Cardiac fibroblast (primary cell): ENCODE measurements at places on chromosomes 1 and 21.
A peak's percentile ranks its signal among the peaks of the same experiment; 100 is the strongest.

GRCh38 chr1:111372336-111372965 lies 55.1 kb downstream of the OVGP1 start:
- DNase-seq: no peak

DNA sequence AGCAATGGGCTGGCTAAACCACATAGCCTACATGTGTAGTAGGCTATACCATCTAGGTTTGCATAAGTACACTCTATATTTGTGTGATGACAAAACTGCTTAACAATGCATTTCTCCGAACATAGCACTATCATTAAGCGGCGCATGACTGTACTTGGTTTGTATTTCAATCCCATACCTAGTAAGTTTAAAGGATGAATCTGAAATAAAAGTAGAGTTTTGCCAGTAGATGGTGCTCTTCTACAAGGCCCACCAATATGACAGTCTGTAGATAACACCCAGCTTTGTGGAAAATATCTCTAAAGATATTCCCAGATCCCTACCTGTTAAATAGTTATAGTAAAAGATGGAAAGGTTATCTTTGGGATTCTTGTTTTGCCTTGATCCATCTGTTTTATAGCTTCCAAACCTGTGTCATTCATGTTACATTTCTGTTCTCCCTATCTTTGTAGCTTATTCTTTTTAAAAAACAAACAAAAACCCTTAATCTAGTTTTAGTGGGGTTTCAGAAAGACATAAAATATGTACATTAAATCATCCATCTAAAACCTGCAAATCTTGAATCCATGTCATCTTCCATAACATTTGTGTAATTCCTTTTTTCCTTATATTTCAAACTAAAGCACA lies 33.9 kb upstream of the ASPM start:
- peak; percentile 73 for DNase-seq

DNA sequence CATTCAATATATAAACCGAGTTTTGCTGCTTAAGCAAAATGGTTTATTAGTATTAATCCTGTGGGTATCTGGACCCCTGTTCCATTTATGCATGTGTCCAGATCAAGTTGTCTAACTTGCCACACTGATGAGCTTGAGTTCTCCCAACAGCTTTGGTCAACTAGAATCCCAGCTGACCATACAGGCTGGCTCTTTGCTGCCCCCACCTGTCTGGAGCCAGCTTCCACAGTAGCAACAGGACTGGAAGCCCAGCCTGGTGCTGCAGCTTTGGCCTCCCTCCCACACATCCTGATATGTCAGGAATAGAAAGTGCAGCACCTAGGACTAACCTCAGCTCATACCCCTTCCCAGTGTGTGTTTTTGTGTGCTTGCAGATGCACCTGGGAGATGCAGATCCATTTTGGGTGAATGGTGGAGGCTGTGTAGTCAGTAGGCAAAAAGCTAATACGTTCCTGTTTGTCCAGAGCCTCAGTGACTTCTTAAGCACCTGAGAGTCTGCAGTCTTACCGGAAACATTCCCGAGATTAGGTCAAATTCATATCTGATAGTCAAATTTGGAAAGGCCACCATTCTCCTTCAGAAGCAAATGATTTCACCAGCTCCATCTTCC lies 40.9 kb upstream of the BEND5 start:
- peak; percentile 33 for DNase-seq

DNA sequence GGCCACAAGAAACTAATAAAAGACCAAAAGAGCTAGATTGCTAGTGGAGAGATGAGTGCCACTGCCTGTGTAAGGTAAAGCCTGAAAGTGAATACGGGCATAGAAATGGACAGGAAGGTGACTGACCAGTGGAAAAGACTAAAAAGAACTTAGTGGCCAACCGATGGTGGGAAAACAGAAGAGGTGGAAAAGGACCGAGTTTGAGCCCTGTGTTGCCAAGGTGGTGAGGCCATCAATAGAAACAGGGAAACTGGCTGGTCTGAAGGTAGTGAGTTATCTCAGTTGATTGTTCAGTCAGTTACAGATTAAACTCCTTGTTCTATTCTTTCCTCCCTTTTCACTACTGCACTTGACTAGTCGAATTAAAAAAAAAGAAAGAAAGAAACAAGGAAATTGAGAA lies 2.5 kb downstream of the WDR77 start:
- no peak for DNase-seq

DNA sequence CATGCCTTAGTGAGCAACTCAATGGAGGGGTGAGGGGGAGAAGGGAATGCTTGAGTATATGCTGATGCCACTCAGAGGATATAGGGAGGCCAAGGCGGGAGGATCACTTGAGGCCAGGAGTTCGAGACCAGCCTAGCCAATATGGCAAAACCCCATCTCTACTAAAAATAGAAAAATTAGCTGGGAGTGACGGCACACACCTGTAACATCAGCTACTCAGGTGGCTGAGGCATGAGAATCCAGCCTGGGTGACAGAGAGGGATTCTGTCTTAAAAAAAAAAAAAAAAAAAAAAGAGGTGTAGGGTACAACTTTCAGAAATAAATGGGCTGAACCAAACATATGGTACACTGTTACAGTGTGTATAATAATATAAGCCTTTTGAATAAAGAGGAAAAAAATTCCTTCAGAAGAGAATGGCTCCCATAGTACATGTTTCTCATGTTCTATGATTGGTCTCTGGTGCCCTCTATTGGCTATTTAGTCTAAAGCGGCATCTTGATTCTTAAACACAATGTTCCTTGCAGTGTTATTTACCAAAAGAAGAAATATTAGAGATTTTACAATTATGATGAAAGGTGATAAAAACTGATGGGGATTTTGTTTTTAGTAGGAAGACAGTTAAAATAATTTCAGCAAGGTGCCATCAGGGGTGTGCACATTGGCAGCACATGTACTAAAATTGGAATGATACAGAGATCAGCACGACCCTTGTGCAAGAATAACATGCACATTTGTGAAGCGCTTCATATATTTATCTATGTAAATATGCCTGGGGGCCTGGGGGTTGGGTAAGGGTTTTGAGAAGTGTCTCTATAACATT lies 109.8 kb downstream of the PATJ start:
- DNase-seq: peak; percentile 88

DNA sequence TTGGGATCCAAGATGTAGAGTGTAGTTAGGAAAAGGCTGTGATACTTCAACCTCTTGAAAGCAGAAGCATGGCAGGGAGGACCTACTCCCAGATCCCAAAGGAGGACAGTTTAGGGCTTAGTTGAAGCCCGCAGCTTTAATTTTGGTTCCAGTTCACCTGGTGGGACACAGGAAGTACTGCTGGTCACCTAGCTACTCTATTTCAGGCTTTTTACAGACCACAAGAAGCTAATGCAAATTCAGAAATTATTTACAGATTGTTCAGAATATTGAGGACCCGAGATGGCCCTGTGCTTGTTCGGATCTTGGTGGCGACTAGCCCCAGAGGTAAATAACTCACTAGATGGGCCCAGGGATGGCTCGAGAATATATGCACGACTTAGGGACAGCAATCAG lies 6.4 kb upstream of the SMCP start:
- DNase-seq: no peak

GRCh38 chr1:117627546-117628130 lies 21.8 kb downstream of the TENT5C start:
- no peak for DNase-seq

DNA sequence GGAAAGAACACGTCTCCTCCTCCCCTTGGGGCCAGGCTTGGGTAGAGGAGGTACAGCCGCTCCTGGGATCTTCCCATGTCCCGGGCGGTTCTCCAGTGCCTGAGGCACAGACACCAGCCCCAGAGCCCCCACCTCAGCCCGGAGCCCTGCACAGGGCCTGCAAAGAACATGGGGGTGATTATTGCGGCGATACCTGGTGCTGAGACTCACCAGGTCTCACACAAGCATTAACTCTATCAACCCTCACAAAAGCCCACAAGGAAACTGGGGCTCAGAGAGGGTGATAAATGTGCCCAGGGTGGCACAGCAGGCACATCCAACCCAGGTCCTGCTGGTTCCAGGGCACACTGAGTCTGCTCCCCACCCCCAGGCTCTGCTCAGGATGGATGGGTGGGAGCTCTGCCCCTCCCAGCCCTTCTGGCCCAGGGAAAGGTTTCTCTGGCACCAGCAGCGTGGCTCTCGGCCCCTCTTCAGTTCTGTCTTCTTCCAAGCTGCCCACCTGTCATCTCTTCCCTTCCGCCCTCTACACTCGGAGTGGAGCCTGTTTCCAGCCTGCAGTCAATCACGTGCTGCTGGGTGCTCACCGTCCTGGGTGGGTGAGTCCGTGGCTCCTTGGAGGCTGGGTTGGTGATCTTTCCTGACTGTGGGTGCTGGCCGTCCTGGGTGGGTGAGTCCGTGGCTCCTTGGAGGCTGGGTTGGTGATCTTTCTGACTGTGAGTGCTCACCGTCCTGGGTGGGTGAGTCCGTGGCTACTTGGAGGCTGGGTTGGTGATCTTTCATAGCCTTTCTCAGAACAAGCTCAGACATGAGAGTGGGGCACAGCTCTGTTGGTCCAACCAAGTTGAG lies 53.6 kb upstream of the AJAP1 start:
- no peak for DNase-seq

DNA sequence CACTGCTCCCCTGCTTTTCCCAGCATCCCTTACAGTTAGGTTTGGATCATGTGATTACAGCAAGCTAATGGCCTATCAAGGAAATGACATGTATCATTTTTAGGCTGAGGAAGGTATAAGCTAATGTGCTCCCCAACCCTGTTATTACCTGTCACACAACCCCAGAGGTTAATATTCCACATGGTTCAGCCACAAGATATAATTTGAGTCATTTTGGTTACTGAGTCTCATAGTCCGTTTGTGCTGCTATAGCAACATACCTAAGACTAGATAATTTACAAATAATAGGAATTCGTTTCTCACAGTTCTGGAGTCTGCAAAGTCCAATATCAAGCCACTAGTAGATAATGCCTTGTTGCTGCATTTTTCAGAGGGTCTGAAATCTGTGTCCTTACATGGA lies 29.1 kb upstream of the SLC16A1 start:
- no peak for DNase-seq

- DNase-seq: no peak
These were observed 72.7 kb downstream of the WDR4 start for GRCh38 chr21:42806509-42807140.
